ENCODE measurements at places on chromosomes 4 and X. TPM values are rescaled to one million over a fixed set of nuclear protein-coding genes. Genes with fewer than 3 reads are reported as not detected.
A peak's percentile ranks its signal among the peaks of the same experiment; 100 is the strongest.

- H3K36me3 ChIP-seq = peaks cover 12% of the 10 kb centered on the region
- no peaks in the 10 kb centered on the region for H3K27me3 ChIP-seq
- H3K27ac ChIP-seq = peak overlapping the region; percentile 98
- peaks cover 14% of the 10 kb centered on the region for H3K4me1 ChIP-seq
- DNase-seq = peak; percentile 55
Observed at GRCh38 chrX:30576881-30577280, 685 bp downstream of the TASL start.

DNA sequence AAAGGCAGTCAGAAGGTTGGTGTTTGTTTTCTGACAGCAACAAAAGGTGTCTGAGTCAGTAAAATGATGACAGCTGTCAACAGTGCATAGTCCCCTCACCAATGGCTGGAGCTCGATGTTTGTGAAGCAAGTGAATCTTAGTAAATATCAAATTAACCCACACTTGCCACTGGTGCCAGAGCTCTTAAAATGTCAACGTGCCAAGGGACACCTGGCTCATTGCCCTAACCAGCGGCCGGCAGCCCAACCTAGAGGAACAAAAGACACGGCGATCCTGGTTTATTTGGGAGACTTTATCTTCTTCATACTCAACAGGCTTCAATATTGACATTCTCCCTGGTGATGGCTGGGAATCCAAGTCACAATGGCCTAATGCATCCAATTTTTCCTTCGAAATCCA is 143.4 kb downstream of the CPEB2 start:
- no peaks in the 10 kb centered on the region for H3K4me1 ChIP-seq
- H3K27me3 ChIP-seq = no peaks in the 10 kb centered on the region
- H3K27ac ChIP-seq = no peak overlapping the region
- H3K36me3 ChIP-seq = no peaks in the 10 kb centered on the region

DNA sequence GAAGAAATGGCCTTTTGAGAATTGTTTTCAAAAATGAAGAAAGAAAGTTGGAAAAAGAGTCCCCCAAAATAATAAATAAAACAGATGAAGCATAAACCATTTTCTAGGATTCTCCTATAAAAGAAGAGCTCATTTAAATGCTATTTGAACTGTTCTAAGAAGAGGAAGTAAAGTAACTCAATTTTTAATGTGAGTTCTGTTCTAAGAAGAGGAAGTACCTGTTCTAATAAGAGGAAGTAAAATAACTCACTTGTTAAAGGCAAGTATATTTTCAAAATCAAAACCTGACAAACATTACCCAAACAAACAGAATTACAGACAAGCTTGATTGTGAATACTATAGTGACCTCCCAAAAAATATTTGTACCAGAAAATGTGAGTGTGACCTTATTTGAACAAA is 1326.3 kb downstream of the C4orf33 start:
- H3K4me3 ChIP-seq = no peak overlapping the region
- H3K4me1 ChIP-seq = no peaks in the 10 kb centered on the region
- H3K27me3 ChIP-seq = no peaks in the 10 kb centered on the region
- DNase-seq = no peak
- no peaks in the 10 kb centered on the region for H3K36me3 ChIP-seq
- no peak overlapping the region for H3K27ac ChIP-seq

DNA sequence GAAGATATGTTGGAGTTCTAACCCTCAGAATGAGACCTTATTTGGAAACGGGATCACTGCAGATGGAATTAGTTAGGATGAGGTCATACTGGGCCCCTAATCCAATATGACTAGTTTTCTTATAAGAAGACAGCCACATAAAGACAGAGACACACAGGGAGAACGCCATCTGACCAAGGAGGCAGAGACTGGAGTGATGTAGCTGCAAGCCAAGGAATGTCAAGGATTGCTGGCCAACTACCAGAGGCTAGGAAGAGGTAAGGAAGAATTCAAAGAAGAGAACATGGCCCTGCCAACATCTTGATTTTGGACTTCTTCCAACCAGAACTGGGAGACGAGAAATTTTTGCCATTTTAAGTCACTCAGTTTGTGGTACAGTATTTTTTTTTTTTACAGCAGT is 152.8 kb upstream of the DIPK2B start:
- H3K36me3 ChIP-seq = no peaks in the 10 kb centered on the region
- no peak overlapping the region for H3K27ac ChIP-seq
- no peak for DNase-seq
- H3K27me3 ChIP-seq = no peaks in the 10 kb centered on the region
- H3K4me1 ChIP-seq = no peaks in the 10 kb centered on the region

- H3K4me1 ChIP-seq = no peaks in the 10 kb centered on the region
- H3K27me3 ChIP-seq = no peaks in the 10 kb centered on the region
- no peak overlapping the region for H3K4me3 ChIP-seq
- H3K36me3 ChIP-seq = no peaks in the 10 kb centered on the region
Observed at GRCh38 chr4:162682651-162683050, 484.0 kb downstream of the NAF1 start.

CXCR3 gene
- total RNA-seq = 35.2 TPM

Measured in activated CD4-positive, alpha-beta T cell treated with anti-CD3 and anti-CD28 coated beads, Interleukin-2, amount 10 ng/mL, durations not matched to agents 24 days and 14 days (primary cell).